Activated naive CD8-positive, alpha-beta T cell treated with anti-CD3 and anti-CD28 coated beads, Interleukin-2, amount 50 U/mL, for 24 hours (primary cell): ENCODE measurements at places on chromosomes 1 and 21.
A peak's percentile ranks its signal among the peaks of the same experiment; 100 is the strongest.

- no peak for DNase-seq
These were observed 7.2 kb upstream of the ETS2 start for GRCh38 chr21:38798481-38798882.

GRCh38 chr1:228151180-228151925 lies 1.6 kb downstream of the GJC2 start:
- no peak for DNase-seq

DNA sequence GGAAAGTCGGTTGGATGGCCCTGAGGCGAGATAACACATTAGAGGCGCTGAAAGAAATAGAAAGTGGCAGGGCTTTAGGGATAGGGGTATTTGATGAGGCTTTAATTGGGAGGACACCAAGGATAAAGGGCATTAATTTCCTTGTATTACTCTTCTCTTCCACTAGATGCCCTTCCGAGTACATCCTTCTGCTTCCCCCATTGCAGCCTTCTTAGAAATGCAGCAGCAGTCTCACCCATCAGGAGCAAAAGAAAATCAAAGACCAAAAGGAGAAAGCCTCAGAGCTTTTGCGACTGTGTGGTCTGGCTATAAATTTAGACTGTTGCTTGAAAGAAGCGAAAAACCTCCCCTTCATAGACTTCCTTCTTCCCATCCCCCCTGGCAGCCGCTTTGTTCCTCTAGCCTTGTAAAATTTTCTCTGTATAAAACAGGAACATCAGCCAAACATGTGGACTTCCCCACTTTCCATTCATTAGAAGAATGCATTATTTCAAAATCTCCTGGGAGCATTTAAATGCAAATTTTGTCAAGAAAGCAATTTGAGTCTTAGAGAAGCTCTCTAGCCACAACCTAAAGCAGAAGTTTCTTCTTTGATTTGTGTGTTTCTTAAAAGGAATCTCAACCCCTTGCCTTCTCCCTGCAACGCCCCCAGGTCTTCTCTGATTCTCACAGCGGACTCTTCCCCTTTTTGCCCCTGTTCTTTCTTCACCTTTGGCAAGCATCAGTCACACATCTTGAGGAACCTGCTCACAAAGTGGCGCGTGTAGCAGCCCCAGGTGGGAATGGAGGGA lies 76.6 kb downstream of the NDUFS5 start:
- DNase-seq, result peak; percentile 18

DNA sequence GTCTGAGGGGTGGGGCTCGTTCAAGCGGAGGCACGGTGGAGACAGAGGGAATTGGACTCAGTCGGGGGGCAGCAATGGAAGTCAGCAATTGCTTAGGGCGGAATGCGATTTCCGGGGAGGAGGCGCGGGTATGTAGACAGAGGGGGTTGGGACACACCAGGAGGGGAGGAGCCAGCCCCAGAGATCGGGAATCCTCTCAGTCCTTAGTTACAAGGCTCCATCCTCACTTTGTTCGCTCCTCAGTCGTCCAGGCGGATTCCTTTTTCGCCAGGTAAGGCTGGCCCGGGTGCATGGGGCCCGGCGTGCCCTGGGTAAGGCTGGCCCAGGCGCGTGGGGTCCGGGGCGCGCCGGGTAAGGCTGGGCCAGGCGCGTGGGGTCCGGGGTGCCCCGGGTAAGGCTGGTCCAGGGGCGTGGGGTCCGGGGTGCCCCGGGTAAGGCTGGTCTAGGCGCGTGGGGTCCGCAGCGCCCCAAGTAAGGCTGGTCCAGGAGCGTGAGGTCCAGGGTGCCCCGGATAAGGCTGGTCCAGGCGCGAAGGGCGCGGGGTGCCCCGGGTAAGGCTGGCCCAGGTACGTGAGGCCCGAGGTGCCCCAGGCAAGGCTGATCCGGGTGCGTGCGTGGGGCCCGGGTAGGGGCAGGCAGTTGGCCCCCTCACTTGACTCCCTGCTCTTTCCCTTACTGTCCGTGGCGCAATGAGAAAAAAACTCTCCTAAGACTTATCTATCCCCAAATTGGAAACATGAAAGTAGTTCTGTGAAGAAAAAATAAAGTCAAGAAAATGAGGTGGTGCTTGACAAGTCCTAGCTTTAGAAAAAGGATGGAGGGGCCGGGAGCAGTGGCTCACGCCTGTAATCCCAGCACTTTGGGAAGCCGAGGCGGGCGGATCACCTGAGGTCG lies at the start of gene L1TD1:
Gene L1TD1, plus strand, starts transcription at position 199 of the 894 bp plus-strand sequence. CDS start 11,780 bp downstream, outside the sequence.
- DNase-seq, result no peak

DNA sequence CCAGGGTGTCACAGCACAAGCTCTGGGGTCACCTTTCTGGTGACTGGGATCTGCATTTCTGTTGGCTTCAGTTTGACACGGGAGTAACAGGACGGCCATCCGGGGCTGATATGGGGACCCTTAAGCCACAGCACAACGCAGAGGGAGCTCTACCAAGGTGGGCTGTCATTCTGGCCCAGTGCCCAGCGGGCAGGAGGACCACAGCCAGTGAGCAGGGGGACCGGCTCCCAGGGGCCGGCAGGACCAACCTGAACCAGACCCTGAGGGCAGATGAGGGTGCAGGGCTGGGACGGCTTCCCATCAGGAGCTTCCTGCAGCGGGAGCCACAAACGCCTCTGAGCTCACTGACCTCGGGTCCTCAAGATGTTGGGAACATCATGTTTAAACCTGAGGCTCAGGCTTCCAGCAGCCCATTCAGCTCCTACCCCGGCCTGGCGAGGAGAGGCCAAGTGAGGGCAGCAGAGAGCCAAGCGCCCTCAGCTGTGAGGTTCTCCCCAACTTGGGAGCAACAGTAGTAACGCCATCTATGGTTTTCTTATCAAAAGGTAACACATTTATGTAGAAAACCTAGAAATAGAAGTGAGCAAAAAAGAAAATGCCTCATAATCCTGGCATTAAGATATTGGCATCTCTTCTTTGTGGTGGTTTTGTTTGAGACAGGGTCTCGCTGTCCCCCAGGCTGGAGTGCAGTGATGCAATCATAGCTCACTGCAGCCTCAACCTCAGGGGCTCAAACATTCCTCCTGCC lies 26.8 kb downstream of the TMEM201 start:
- peak; percentile 59 for DNase-seq

- DNase-seq, result no peak
These were observed 11.9 kb downstream of the SLC41A1 start for GRCh38 chr1:205800981-205801703.

DNA sequence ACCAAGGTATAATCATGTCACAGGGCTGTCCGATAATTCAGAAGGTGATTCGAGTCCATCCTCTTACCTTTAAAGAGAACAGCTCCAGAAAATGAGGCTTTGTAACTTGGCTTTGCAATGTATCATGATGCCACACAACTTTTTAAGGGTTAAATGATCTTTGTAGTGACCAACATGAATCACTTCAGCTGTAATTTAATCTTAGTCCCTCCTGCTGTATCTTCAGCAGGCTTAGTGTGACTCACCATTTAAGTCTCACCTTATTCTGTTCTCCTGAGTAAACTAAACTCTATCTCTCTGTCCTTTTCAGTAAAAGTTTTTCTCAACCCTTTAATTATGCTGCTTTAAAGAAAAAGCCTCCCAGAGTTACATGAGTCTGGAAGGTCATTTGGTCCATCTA lies 1.9 kb upstream of the HIVEP3 start:
- no peak for DNase-seq

GRCh38 chr21:25462517-25462971 lies 144.7 kb downstream of the MRPL39 start:
- no peak for DNase-seq

DNA sequence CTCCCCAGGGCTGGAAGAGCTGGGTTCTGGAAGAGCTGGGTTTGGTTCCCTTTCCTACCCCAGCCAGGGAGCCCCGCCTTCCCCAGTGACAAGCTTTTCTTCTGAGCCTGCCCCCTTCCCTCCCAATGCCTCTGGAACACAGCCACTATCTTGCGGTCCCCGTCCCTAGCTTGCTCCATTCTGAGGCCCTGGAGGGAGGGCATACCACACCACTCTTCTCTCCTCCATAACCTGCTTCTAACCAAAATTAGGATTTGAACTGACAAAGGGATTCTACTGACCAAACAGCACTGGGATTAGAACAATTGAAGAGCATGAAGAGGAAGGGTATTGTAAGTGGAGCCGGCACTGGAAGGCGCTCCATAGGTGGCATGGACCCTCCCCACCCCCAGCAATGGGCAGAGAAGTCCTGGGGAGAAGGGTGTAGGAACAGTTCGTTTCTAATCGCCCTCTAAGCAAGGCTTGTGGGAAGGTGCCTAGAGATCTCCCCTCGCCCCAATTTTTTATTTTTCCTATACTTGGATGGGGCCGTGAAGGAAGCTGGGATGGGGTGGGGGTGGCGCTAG lies 690 bp downstream of the C1orf216 start:
- peak; percentile 10 for DNase-seq

DNA sequence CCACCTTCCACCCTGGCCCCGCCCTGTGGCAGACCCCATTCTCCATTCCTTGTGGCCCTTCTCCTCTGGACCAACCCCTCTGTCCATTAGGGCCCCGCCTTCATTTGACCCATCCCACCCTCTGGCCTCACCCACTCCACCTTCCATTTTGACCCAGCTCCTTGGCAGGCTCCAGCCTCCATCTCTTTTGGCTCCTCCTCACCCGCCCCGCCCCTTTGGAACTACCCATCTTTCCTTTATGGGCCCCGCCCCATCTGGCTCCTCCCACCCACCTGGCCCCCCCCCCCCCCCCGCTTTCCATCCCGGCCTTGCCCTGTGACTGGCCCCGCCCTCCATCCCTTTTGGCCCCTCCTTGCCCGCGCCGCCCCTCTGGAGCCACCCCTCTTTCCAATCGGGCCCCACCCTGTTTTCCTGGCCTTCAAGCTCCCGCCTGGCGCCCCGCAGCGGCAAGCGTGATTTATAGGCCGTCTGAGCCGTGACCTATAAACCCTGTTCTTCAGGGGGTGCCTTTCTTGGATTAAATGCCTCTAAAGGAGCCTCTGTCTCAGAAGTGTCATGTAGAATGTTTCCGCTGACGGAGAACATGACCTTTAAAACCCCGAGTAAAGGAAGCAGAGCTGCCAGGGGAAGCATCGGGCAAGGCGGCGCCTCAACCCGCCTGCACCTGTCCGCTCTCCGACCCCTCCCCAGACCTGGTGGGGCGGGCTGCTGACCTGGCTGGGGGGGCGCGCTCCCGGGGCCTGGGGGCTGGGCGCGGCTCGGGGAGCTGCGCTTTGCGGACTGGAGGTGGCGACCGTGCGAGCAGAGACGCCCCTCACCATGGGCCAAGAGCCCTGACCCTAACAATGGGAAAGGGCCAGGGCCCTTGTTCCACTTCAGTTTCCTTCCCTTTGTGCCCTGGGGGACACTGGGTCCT lies 178.0 kb downstream of the CAMTA1 start:
- DNase-seq, result peak; percentile 89

DNA sequence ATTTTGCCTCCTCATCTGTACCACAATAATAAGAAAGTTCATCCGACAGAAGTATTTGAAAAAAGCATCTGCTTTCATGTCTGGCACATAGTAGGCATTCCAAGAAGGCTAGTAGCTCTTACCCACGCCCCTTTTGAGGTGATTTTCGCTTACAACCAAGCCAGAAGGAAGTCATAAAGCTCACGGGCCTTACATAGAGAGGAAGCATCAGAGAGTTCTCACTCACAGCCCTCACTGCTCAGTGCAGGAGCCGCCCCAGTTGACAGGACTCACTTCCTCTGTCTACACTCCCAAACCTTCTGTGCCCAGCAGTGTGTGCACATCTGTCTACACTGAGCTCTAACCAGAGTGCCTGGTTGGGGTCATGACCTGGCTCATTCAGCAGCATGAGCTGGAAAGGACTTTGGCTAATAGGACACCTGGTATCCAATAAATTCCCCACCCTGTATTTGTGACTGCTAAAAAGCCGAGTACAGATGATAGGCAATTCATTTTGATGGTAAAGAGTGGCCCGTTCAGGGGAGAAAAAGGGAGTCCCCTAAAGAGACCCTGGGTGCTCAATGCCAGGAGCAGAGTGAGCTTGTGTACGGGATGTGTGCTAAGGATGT lies 36.8 kb upstream of the DUSP10 start:
- DNase-seq, result peak; percentile 45

DNA sequence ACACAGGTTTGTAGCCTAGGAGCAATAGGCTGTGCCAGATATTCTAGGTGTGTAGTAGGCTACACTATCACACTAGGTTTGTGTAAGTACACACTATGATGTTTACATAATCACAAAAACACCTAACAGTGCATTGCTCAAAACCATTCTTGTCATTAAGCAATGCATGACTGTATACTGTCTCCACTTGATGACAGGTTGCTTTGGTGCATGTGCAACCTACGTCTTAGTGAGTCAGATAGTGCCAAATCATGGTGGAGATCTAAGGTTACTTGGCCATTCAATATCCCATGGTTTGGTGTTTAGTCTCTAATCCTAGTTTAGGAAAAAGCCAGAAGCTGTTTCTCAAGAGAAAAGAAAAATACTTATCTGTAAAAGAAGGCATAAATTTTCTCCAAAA lies 181.1 kb downstream of the KCNK2 start:
- DNase-seq, result no peak

DNA sequence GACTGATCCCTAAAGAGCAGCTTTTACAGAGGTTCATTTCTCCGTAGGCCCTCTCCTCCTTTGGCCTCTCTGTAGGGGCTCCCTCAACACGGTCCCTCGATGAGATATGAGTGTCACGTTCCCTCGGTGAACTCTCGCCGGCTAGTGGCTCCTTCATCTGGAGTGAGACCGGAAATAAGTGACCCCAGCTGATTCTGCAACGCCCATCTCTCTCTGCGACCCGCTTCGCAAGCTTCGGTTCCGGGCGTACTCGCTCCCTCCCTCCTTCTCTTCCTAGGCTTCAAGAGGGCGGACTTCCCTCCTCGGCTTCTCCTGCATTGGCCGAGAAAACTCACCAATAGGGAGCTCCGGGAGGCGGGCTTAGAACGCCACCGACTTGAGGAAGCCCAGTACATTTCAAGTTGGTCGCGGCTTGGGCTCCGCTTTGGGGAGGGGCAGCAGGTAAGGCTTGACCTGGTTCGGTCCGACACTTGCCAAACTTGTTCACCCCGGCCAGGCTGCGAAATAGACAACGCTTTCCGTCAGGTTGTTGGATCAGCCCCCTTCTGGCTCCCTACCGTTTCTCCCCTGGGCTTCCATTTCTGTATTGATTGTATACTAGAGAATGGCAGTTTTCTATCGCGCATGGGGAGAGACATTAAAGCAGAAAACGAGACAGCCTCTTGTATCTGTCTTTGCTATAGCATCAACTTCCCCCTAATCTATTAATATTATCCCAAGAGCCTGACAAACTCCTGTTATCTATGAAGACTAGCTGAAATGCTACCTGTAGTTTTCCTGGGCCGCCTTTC lies at the start of the genes ANKRD34A and POLR3GL:
Gene ANKRD34A, minus strand, starts transcription at position 248 of the 791 bp plus-strand sequence. CDS start 2,816 bp downstream, outside the sequence.
Gene POLR3GL, plus strand, starts transcription at position 363 of the 791 bp plus-strand sequence. CDS start 10,176 bp downstream, outside the sequence.
- peak; percentile 90 for DNase-seq

DNA sequence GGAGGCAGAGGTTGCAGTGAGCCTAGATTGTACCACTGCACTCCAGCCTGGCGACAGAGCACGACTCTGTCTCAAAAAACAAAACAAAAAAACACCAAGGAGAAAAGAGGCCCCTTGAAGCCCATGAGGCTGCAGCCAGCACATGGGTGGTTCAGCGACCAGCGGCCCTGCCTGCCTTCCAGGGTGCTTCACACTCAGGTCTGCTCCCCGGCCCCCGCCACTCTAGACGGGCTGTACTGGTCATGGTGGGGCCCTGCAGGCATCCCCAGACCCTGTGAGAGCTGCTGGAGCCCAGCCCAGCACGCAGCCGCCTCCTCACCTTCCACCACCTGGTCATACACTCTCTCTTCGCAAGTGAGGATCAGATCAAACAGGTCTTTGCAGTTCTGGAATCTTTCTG lies 4.1 kb upstream of the TMEM240 start:
- DNase-seq, result no peak
